ENCODE measurements at places on chromosomes 11 and 22.

DNA sequence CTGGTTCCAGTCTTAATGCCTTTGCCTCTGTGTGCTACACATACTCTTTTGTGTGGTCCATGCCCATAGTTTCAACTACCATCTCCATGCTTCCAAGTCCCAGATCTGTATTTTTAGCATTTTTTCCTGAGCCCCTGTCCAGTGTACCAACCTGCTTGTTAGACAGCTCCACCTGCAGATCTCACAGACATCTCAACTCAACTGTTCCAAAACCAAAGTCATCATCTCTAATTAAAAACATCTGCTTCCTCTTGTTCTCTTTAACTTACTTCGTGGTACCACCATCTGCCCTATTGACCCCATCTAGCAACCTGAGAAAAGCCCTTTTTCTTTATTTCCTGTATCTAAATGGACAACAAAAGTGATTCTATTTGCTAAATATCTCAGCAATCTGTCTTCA lies 8.6 kb upstream of the KMT2A start:
- no peak for DNase-seq

DNA sequence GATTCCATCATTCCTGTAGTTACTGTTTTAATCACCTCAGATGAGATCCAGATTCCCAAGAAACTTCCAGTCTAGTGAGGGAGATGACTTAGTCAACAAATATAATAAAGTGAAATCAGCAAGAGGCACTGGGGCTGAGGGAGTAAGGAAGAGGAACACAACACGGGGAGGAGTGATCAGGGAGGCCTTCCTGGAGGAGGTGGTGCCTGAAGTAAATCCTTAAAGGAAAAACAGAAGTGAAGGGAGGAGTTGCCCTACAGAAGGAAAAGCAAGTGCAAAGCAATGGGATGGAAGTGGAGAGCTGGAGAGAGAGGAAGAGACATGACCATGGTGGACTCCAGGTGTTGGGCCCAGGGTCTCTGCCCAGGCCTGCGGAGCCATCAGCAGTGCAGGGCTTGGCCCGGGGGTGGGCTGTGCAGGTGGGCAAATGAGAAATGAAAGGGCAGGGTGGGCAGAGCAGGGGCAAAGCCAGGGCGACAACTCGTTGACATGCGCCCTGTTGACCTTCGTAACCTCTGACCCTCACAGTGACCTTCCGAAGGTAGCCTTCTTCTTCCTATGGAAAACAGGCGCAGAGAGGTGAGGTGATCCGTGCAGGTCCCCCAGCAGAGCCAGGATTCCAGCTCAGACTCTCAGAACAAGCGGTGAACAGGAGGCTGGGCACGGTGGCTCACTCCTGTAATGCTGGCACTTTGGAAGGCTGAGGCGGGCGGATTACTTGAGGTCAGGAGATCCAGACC lies 12.1 kb upstream of the PPARA start:
- DNase-seq, result no peak

- DNase-seq, result no peak
Measured at GRCh38 chr22:24875862-24876506, 70.0 kb downstream of the SGSM1 start.

DNA sequence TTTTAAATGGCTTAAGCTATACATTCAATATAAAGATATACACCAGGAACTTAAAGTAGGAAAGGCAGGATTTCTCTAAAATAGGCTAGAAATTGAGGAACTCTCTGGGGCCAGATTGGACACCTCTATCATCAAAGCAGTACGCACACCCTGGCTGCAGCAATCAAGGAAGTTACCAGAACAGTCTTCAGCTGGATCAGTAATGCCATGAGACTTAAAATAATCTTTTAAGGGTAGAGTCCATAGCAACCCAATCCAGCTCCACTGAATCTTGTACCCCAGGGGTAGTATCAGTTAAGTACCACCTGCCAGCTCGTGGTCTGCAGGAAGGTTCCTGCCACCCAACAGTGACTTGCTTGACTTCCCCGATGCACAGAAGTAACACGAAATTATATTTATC lies 3.0 kb downstream of the RDX start:
- DNase-seq, result no peak

DNA sequence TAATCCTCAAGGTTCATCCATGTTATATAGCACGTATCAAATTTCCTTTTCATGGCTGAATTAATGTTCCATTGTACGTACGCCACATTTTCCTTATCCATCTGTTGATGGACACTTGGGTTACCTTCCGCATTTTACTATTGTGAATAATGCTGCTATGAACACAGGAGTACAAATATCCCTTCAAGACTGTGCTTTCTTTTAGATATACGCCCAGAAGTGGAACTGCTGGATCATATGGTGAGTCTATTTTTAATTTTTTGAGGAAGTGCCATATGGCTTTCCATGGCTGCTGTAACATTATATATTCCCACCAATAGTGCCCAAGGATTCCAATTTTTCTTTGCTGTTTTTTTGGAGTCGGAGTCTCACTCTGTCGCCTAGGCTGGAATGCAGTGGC lies 6.0 kb downstream of the MRPL40 start:
- DNase-seq, result no peak

DNA sequence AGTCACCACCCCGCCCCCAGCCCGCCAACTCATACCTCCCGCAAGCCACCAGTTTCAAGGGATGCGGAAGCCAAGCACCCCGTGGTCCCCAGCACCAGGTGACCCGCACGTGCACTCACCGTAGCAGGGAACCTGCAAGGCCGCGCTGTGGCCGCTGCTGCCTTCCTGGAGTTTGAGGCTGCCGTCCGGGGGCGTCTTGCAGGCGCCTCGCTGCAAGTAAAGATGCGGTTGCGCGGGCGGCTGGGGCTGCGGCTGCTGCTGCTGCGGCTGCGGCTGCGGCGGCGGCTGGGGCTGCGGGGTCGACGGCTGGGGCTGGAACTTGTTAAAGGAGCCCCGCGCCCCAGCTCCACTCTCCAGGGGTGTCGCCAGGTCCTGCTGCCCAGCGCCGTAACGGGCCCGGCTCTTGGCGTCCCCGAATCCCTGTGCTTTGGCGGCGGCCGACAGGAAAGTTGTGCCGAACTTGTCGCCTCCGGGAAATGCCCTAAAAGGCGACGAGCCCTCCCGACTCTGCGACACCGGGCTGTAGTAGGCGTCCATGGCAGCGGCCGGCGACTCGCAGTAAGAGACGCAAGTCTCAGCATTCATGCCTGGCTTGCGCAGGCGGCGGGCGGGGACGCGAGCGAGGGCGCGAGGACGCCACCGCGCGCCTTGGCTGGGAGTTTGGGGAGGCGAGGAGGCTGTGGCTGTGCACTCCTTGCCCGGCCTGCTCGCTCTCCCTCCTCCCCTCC lies at the start of gene ALX4:
ALX4 (minus strand) TSS at position 662 of the 728 bp plus-strand sequence; CDS start at position 585, 77 bp downstream.
- DNase-seq, result no peak

- no peak for DNase-seq
Measured at GRCh38 chr11:12084256-12084655, 26.1 kb upstream of the MICAL2 start.
